ENCODE measurements at places on chromosomes 3 and 15.

DNA sequence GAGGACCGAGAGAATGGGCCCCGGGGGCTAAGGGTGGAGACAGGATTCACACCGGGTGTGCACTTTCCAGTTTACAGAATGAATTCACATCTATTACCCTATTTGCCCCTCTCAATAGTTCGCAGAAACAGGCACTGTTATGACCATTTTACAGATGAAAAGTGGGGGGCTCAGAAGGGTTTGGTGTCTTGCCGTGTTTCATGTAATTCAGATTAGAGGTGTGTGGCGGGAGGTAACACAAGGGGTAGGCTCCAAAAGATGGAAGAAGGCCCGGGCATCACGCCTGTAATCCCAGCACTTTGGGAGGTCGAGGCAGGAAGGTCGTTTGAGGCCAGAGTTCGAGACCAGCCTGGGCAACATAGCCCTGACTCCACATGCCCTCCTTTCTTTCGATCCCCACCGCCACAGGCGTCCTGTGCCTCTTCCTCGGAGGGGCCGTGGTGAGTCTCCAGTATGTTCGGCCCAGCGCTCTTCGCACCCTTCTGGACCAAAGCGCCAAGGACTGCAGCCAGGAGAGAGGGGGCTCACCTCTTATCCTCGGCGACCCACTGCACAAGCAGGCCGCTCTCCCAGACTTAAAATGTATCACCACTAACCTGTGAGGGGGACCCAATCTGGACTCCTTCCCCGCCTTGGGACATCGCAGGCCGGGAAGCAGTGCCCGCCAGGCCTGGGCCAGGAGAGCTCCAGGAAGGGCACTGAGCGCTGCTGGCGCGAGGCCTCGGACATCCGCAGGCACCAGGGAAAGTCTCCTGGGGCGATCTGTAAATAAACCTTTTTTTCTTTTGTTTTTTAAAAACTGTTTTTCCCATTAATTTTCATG lies 3.4 kb downstream of the DUOXA2 start:
- H3K27me3 ChIP-seq = no peaks in the 10 kb centered on the region
- no peak for DNase-seq
- peaks cover 37% of the 10 kb centered on the region for H3K4me1 ChIP-seq
- H3K36me3 ChIP-seq = no peaks in the 10 kb centered on the region
- peak overlapping the region; percentile 22 for H3K4me3 ChIP-seq

- no peak overlapping the region for H3K27ac ChIP-seq
- no peak for DNase-seq
- no peaks in the 10 kb centered on the region for H3K36me3 ChIP-seq
- no peaks in the 10 kb centered on the region for H3K27me3 ChIP-seq
- no peaks in the 10 kb centered on the region for H3K4me1 ChIP-seq
- H3K4me3 ChIP-seq = no peak overlapping the region
These were observed 179.9 kb upstream of the C2CD4B start for GRCh38 chr15:62344806-62345539.

DNA sequence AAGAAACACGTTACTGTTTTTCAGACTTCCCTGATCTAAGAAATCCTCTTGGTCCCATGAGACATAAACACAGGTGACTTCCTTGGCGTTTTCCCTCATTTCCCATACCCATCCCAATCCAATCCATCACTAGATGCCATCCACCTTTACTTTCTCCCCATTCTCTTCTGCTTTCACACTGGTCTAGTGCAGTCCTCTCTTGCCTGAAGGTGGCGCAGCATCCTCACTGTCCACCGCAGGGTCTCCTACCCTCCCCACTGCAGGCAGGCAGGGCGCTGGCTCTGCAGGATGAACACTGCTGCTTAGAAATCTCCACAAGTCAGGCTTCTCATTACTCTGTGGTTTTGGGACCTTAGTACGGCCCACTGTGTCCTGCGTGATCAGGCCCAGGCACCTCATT lies 58.2 kb downstream of the RAB7A start:
- H3K4me3 ChIP-seq = no peak overlapping the region
- DNase-seq = no peak
- H3K27me3 ChIP-seq = no peaks in the 10 kb centered on the region
- H3K27ac ChIP-seq = peak overlapping the region; percentile 5
- peaks cover 48% of the 10 kb centered on the region for H3K4me1 ChIP-seq

GRCh38 chr15:57542505-57542817 lies 49.2 kb upstream of the MYZAP start:
- H3K4me3 ChIP-seq = no peak overlapping the region
- H3K36me3 ChIP-seq = peaks cover 31% of the 10 kb centered on the region
- peaks cover 6% of the 10 kb centered on the region for H3K4me1 ChIP-seq
- H3K27ac ChIP-seq = no peak overlapping the region
- no peaks in the 10 kb centered on the region for H3K27me3 ChIP-seq

DNA sequence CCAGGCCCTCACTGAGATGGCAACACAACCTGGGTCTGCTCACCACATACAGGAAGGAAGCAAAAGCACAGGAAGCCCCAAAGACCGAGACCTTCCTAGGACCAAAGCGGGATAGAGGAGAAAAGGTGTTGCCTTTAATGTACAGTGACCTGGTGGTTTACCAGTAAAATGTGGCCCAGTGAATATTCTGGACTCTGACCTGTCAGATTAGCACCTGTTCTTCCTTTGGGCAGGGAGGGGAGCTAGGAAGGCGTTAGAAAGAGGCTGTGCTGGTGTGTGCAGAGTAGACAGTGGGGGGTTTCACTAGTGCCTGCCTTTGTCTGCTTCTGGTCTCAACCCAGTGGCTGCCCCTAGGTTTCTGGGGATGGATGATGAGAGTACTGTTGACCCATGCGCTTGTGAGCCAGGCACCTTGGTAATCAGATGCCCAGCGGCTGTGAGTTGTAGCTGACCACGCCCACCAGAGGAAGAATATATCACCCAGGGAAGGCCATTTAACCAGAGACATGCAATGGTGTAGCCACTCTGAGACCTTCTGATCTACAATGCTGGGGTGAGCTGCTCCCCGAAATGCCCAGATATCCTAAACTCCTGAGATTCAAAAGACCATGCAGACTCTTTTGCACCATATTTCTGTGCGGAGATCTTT lies 90.1 kb upstream of the NEO1 start:
- no peaks in the 10 kb centered on the region for H3K27me3 ChIP-seq
- no peaks in the 10 kb centered on the region for H3K4me1 ChIP-seq
- DNase-seq = no peak
- H3K4me3 ChIP-seq = no peak overlapping the region

GRCh38 chr3:150330872-150331271 lies 77.2 kb upstream of the TSC22D2 start:
- no peak overlapping the region for H3K4me3 ChIP-seq
- no peak overlapping the region for H3K27ac ChIP-seq
- DNase-seq = no peak
- peaks cover 8% of the 10 kb centered on the region for H3K4me1 ChIP-seq
- H3K27me3 ChIP-seq = no peaks in the 10 kb centered on the region
- no peaks in the 10 kb centered on the region for H3K36me3 ChIP-seq

- H3K4me3 ChIP-seq = no peak overlapping the region
- H3K27me3 ChIP-seq = no peaks in the 10 kb centered on the region
- DNase-seq = no peak
- no peak overlapping the region for H3K27ac ChIP-seq
- H3K36me3 ChIP-seq = peaks cover 10% of the 10 kb centered on the region
These were observed 67.7 kb downstream of the LDHAL6B start for GRCh38 chr15:59274126-59274970.

DNA sequence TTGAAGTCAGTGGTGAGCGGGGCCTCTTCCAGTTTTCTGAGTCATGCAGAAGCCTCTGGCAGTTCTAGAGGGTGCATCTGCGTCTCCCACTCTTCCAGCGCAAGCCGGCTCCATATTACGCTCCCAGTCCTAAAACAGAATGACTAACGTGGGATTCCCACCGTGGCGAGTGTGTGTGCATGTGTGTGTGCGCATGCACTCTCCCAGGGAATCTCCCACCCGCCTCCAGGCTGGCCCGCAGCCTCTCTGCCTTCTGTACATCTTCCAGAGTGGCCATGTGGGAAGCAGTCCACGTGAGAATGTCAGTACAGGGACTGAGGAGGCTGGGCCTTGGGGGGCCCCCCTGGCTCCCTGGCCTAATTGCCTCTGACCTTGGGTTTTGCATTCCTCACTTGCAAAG lies 87.7 kb downstream of the LSM3 start:
- H3K36me3 ChIP-seq = no peaks in the 10 kb centered on the region
- no peak overlapping the region for H3K4me3 ChIP-seq
- no peak for DNase-seq
- H3K27me3 ChIP-seq = no peaks in the 10 kb centered on the region

GRCh38 chr15:29682781-29683180 lies 139.5 kb downstream of the TJP1 start:
- H3K27me3 ChIP-seq = no peaks in the 10 kb centered on the region
- no peaks in the 10 kb centered on the region for H3K4me1 ChIP-seq
- H3K36me3 ChIP-seq = no peaks in the 10 kb centered on the region
- no peak overlapping the region for H3K27ac ChIP-seq
- no peak overlapping the region for H3K4me3 ChIP-seq

DNA sequence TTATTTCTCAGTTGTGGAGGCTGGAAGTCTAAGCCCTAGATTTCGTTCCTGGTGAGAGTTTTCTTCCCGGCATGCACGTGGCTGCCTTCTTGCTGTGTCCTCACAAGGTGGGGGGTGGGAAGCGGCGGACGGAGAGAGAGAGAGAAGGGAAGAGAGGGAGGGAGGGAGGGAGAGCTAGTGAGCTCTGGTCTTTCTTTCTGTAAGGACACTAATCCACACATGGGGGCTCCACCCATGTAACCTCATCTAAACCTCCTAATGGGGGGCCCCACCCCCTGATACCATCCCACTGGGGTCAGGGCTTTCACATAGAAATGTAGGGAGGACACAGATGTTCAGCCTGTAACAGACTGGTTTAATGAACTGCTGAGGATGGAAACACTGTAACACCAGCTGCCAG lies 7.3 kb downstream of the FBLN2 start:
- peaks cover 8% of the 10 kb centered on the region for H3K27me3 ChIP-seq
- H3K4me1 ChIP-seq = peaks cover 20% of the 10 kb centered on the region
- DNase-seq = no peak
- no peak overlapping the region for H3K4me3 ChIP-seq
- no peak overlapping the region for H3K27ac ChIP-seq
- H3K36me3 ChIP-seq = no peaks in the 10 kb centered on the region

GRCh38 chr3:120338517-120338916 lies 10.6 kb downstream of the LRRC58 start:
- H3K36me3 ChIP-seq = peaks cover 27% of the 10 kb centered on the region
- no peak overlapping the region for H3K27ac ChIP-seq
- no peak overlapping the region for H3K4me3 ChIP-seq
- no peaks in the 10 kb centered on the region for H3K27me3 ChIP-seq

DNA sequence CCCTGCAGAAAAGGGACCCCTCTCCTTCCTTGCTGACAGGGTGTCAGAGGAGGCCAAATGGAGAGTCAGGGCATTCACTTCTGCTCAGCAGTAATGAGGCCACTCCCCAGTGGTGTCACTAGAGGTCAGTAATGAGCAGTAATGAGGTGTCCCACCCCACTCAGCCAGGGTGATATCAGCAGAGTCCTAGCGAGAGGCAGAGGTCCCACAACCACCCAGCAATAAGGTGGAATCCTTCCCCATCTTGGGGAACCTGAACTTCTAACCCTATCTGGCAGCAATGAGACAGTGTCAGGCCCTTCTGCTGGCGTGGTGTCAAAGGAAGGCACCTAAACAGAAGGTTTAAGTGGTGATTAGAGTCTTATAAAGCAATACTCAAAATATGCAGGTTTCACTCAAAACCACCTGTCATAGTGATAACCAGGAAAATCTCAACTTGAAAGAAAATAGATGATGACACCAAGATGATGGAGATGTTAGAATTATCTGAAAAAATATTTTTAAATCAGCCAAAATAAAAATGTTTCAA lies 12.9 kb downstream of the OCA2 start:
- no peak overlapping the region for H3K4me3 ChIP-seq
- no peak overlapping the region for H3K27ac ChIP-seq
- no peaks in the 10 kb centered on the region for H3K36me3 ChIP-seq
- DNase-seq = peak; percentile 70

GRCh38 chr3:24017305-24017704 lies 72.2 kb downstream of the NR1D2 start:
- no peak overlapping the region for H3K4me3 ChIP-seq
- H3K36me3 ChIP-seq = no peaks in the 10 kb centered on the region
- H3K27ac ChIP-seq = no peak overlapping the region
- DNase-seq = no peak
- no peaks in the 10 kb centered on the region for H3K4me1 ChIP-seq

DNA sequence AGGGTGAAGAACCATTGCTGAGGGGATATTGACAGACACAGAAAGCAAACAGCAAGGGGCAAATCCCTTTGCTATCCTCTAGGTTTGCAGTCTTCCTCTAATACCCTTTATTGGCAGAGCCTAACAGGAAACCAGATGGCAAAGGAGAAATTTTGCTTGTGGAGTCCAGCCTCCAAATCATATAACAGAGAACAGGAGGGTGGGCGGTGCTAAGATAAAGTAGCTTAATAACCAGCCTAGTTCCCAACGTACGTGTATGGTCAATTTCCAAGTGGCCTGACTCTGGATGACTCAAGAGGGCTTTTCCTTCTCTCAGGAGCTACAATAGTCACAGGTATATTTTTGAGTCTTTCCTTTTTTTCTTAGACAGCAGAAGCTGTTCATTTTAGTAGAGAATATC lies 404.5 kb downstream of the PDCD6IP start:
- H3K36me3 ChIP-seq = no peaks in the 10 kb centered on the region
- no peak overlapping the region for H3K4me3 ChIP-seq
- no peaks in the 10 kb centered on the region for H3K27me3 ChIP-seq
- no peak for DNase-seq
- H3K4me1 ChIP-seq = no peaks in the 10 kb centered on the region

GRCh38 chr3:112409041-112409440 lies 76.1 kb downstream of the CD200 start:
- H3K36me3 ChIP-seq = no peaks in the 10 kb centered on the region
- no peak for DNase-seq
- H3K4me3 ChIP-seq = no peak overlapping the region

DNA sequence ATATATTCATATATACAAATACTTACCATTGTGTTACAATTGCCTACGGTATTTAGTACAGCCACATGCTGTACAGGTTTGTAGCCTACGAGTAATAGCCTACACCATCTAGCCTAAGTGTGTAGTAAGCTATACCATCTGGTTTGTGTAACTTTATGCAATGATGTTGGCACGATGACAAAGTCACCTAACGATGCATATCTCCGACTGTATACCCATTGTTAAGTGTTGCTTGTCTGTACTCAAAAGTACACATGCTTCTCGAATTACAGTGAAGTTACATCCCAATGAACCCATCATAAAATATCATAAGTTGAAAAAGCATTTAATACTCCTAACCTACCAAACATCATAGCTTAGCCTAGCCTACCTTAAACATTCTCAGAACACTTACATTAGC lies 327.1 kb downstream of the KBTBD8 start:
- no peaks in the 10 kb centered on the region for H3K27me3 ChIP-seq
- no peak overlapping the region for H3K27ac ChIP-seq
- H3K4me3 ChIP-seq = no peak overlapping the region
- H3K36me3 ChIP-seq = no peaks in the 10 kb centered on the region
- DNase-seq = no peak

GRCh38 chr15:59699810-59700431 lies 10.8 kb upstream of the BNIP2 start:
- H3K4me3 ChIP-seq = no peak overlapping the region
- DNase-seq = no peak
- no peaks in the 10 kb centered on the region for H3K4me1 ChIP-seq
- H3K27me3 ChIP-seq = no peaks in the 10 kb centered on the region
- no peak overlapping the region for H3K27ac ChIP-seq
- H3K36me3 ChIP-seq = no peaks in the 10 kb centered on the region
